ENCODE measurements at places on chromosomes 4 and X.

GRCh38 chr4:13529128-13529919 is 15.0 kb downstream of the NKX3-2 start:
- no peak for DNase-seq

DNA sequence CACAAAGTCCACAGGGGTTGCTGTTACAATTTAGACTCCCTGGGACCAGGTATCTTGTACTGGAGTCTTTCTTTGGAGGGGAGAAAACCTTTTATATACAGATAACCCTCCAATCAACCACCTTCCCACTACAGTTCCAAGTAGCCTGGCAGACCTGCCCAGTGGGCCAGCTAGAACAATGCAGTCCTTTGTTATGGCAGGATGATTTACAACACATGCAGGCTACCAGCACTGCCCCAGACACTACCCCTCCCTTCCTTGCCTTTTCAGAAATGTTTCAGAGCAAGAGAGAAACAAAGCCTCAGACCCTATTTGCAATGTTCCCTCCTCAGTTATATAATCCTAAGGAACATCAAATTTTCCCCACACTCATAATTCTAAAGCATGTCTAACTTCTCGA is 11.1 kb downstream of the RASL11B start:
- no peak for DNase-seq

DNA sequence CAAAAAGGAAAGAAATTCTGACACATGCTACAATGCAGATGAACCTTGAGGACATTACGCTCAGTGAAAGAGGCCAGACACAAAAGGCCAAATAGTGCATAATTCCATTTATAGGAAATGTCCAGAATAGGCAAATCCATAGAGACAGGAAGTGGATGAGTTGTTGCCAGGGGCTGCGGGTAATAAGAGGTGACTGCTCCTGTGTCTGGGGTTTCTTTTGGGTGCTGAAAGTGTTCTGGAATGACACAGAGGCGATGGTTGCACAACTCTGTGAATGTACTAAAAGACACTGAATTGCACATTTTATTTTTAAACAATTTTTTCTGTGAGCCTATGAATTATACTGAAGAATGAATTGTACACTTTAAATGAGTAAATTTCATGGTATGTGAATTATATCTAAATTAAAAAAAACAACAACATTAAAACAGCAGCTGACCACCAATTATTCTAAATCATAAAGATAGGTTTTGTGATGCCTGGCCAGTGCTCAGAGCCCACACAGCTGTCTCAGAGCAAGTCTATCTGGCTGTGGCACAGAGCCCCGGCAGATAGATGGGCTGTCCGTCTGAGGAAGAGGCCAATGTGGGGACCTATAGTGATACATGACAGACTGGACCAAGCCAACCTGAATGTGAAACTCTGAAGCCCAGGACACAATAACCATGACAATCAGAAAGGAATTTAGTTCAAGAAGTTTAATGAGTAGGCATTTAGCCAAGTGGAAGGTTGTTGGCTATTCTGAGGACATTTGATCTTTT is 23.5 kb upstream of the IRAK1 start:
- no peak for DNase-seq

- DNase-seq, result no peak
Measured at GRCh38 chr4:99965674-99966350, 15.7 kb upstream of the H2AZ1 start.

DNA sequence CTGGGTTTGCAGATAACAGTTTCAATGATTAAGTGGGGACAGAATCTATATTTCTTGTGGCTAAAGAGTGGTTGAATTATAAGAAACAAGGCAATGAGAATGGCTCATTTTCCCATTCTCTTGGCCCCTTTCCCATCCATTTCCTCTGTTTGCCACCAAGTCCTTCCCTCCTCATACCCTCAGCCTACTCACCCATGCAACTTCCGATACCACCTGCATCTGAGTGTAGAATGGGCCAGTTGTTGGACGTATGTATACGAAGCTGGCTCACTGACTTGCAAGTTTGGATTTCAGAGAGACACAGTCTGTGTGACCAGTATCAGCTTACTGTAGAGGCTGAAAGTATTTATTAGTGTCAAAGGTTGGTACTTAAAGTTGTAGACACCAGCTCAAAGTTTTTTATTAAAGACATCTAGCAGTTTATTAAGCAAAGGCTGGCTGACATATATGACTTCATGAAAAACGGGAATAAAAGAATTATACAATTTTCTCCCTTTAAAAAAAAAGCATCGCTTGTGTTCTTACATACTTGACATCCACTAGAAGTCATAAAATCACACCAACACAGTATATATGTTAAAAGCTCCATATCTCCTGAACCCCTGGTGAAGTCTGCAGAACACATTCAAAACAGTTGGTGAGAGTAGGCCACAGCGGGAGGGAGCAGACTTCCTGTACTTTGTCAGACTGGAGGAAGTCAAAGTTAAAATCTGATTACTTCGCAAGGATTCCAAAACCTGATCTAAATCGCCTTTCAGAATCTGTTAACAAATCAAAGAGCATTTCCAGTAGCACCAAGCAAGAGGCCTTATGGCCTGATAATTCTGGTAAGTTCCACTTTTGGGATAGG is 22.4 kb upstream of the STIM2 start:
- no peak for DNase-seq

- DNase-seq, result no peak
Measured at GRCh38 chrX:125646195-125646594, 326.5 kb downstream of the TEX13C start.

GRCh38 chr4:14855719-14856061 is 146.6 kb upstream of the CPEB2 start:
- no peak for DNase-seq

DNA sequence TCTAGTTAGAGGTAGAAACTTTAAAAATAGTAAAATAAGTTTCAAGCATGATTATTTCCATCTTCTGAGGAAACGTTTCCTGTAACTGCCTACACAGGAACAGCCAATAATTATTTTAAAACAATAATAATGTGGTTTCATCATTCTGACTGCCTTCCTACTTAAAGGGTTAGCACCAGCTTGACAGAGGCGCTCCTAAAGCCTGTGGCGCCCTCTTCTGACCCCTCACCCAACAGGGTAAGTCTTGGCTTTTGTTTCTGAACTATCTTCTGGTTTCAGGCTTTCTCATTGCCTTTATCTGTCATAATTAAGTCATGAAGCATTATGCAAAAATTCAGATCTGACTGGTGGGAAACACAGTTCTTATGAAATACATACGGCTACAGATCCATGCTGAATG is 96.7 kb downstream of the ITM2A start:
- DNase-seq, result peak; percentile 59

DNA sequence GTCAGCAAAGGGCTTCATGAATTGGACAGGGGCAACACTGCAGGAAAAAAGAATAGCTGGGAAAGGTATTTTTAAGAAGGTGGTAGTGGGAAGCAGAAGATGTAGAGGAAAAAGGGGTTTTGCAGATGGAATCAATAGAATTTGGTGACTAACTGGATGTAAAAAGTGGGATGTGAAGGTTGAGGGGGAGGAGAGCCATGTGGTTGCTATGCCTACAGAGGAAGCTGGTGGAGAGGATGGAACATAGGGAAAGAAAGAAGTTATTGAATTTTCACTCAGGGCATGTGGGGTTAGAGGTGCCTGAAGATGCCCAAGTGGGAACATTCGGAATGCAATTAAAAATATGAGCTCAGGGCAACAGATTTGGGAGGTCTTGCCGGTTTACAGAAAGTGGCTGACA is 33.0 kb downstream of the REELD1 start:
- no peak for DNase-seq

DNA sequence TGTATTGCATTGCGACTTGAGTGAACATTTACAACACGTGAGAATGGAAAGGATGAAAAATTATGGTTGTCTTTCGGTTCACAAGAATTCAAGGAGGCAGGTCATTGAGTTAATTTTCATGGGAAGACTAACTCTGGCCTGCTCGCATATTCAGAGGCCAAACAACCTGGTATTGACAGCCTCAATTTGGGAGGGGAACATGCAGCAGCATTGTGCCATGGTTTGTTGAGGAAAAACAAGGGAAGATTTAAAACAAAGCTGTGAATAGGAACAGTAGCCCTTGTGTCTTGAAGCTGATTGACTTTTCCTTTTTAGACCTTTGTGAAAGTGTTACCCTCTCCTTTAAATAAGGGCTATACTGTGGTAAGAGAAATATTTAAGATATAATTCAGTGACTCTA is 31.9 kb downstream of the FAT4 start:
- no peak for DNase-seq

DNA sequence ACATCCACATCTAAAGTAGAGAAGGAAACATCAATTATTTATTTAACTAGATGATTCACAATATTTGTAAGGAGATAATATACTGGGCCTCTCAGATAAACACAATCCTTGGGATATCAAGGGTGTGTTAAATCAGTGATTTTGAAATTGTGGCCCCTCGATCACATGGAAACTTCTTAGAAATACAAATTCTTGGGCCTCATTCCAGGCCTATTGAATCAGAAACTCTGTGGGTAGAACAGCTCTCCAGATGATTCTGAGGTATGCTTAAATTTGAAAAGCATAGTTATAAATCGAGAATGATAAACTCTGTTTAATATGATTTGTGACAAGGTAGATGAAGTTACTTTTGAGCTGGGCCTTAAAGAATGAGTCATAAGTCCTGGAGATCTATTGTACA is 64.3 kb upstream of the GPR174 start:
- DNase-seq, result no peak

DNA sequence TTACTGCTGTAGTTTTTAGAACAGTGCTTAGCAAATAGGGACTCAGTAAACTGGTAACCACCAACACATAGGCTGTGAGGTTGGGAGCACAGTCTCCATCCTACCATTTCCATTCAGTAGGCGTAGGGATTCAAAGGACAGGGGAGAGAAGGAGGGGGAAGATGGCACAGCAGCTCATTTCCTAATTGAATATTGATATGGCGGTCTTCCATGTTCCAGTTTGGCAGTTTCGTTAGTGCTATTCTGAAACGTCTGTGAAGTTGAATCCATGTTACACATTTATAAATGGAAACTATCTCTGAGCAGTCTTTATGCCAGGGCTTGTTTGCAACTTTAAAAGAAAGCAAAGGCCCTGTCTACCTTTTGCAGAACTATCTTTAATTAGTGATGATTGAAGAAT is 105.5 kb downstream of the PARM1 start:
- DNase-seq, result no peak

DNA sequence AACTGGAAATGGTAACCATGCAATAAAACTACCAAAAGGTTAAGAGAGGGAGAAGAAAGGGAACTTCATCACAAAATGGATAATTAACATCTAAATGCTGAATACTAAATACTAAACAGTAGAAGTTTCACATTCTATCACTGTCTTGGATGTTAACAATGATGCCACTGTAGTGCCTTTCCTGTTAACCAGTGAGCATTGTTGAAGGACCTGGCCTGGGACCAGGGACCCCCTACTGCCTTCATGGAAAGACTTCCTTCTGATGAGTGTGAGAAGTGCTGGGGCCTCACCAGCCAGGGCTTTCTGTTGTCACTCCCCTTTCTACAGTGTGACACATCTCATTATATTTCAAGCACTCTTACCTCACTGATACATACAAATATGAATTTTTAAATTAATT is 739.3 kb upstream of the FTHL17 start:
- no peak for DNase-seq

- DNase-seq, result no peak
Measured at GRCh38 chr4:145660064-145660463, 19.9 kb upstream of the C4orf51 start.

DNA sequence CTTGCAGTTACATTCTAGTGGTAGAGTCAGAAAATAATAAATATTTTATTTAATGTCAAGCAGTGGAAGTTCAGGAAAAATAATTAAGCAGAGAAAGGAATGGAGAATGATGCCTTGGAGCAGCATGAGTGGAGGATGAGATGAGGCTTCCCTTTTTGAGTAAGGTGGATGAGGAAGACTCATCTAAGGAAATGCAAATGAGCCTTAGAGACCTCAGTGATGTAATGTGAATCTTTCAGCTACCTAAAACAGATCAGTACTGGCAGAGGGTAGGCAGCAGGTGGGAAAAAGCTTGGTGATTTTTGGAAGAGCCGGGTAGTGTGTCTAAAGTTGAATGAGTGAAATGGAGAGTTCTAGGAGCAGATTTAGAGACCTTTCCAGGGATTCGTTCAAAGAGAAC is 118.2 kb downstream of the GRID2 start:
- DNase-seq, result no peak

GRCh38 chrX:140715787-140716186 is 6.2 kb downstream of the LINC00632 start:
- DNase-seq, result no peak

DNA sequence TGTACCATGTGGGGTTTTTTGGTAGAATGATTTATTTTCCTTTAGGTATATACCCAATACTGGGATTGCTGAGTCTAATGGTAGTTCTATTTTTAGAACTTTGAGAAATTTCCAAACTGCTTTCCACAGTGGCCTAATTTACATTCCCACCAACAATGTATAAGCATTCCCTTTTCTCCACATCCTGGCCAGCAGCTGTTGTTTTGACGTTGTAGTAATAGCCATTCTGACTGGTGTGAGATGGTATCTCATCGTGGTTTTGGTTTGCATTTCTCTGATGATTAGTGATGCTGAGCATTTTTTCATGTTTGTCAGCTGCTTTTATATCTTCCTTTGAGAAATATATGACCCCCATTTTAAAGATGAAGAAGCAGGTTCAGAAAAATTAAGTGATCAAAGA is 153.7 kb downstream of the CBR4 start:
- DNase-seq, result no peak

GRCh38 chr4:37623125-37623524 is 63.1 kb downstream of the RELL1 start:
- DNase-seq, result no peak

GRCh38 chr4:183469936-183470335 is 25.5 kb downstream of the CDKN2AIP start:
- no peak for DNase-seq

- DNase-seq, result no peak
Measured at GRCh38 chrX:9598344-9598743, 133.5 kb downstream of the TBL1X start.

GRCh38 chr4:8355306-8355705 is 85.2 kb downstream of the ACOX3 start:
- no peak for DNase-seq

DNA sequence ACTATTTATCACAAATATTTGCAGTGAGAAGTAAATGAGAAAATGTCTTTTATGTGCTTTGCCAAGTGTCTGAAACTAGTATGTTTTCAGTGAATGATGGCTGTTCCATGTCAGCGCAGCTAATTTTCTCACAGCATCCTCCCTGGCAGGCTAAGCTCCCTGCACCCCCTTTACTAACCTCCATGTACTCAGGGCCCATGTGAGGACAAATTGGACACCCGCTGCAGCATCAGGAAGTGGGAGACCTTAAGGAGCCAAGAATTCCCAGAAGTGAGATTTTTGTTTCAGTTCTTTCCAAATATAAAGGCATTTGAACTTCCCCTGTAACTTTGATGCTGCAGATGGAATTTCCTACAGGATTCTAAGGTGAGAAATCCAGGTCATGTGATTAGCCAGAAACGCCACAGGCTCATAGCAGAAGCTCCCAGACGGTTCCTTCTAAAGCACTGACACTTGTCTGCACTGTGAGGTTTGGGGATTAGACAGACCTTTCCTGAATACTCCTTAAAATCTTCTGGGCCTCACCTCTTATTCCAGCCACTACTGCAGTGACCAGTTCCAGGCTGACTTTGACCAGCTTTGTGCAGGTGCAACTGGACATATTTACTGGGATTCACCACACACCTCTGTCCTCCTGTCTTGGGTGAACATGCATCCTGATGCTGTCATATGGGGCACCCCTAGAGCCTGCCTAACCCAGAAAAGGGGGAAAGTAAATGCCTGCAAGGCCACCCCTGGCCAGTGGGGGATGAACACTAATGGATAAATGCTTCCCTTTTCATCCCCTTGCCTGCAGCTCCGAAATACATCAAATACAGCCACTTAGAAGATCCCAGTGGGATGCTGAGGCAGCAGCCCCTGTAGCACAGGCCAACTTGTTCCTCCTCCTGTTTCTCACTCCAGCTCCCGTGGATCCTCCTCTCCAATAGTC is 45.9 kb downstream of the LGI2 start:
- DNase-seq, result no peak
